WTC11 (cell line): ENCODE measurements at places on chromosomes 7 and 10. TPM values are rescaled to one million over a fixed set of nuclear protein-coding genes. Genes with fewer than 3 reads are reported as not detected.

- DNase-seq: peak; percentile 75
These were observed 6.2 kb upstream of the MBL2 start for GRCh38 chr10:52778511-52779392.

- DNase-seq: no peak
These were observed 960.3 kb upstream of the LRRN3 start for GRCh38 chr7:110130669-110131068.

- DNase-seq: no peak
These were observed 82.4 kb upstream of the ITGB1 start for GRCh38 chr10:33040436-33040835.

NKX1-2 gene
- total RNA-seq: 30.8 to 57.7 TPM (median 31.0 TPM) in 3 replicates

- no peak for DNase-seq
These were observed 148.6 kb downstream of the SUGCT start for GRCh38 chr7:40283391-40283790.

KCNMA1 gene
- 4.1 to 7.3 TPM (median 5.3 TPM) in 3 replicates for total RNA-seq

ADAM22 gene
- 12.4 to 14.5 TPM (median 14.5 TPM) in 3 replicates for total RNA-seq

DNA sequence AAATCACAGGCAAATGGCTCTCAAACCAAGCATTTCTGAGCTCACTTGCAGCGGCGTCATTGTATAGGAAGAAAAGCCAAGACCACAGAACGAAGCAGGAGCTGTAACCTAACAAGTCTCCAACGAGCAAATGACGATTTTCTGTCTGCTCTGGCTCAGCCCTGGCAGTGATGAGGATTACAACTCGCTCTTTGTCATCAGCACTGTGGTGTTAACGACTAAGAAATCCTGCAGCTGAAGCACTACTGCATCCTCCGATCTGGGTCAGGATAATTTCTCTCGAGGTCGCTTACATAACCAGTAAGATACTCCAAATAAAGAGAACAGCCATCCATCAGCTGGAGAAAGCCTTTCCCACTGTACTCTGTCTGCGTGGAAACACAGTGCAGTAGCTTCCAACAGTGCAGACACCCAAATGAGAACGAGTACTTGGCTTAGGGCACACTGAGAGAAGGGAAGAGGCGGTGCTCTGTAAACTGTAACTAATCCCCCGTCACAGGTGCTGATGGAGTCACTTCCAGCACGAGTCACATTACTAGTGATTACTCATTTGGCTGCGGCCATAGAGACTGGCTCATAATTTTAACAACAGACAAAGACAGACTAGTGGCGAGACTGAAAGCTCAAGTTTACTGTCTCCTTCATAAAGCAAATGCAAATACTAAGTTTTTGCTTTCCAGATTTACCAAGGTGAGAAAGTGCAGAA is 135.8 kb downstream of the NRBF2 start:
- peak; percentile 43 for DNase-seq

- no peak for DNase-seq
These were observed 140.6 kb upstream of the TMEM168 start for GRCh38 chr7:112930787-112931186.

DNA sequence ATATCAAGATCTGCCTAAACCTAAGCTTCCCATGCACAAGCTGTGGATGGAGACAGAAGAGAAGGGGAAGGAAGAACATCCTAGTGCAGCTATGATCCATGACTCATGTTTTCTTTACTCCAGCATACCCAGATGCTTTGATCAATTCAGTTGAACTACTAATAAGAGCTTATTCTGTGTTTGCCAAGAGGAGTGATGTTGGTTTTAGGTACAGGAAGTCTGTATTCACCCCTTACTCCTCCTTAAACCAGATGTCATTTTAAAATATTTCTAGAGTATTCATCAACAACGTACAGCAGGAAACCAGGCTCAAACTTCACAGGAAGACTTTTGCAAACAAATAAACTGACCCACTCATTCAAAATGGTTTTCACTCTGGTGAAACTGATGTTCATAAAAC is 29.2 kb downstream of the PANK1 start:
- DNase-seq: no peak

- no peak for DNase-seq
These were observed 30.0 kb downstream of the DNAJC12 start for GRCh38 chr10:67807855-67808456.

CACNB2 gene
- 3.2 to 4.4 TPM (median 3.3 TPM) in 3 replicates for total RNA-seq

FFAR4 gene
- total RNA-seq: 0.07 to 0.15 TPM in 2 of 3 replicates, not detected in the other

- no peak for DNase-seq
These were observed 44.1 kb downstream of the NPY start for GRCh38 chr7:24328050-24328449.
